ENCODE measurements at places on chromosomes 4 and X. TPM values are rescaled to one million over a fixed set of nuclear protein-coding genes. Genes with fewer than 3 reads are reported as not detected.

DNA sequence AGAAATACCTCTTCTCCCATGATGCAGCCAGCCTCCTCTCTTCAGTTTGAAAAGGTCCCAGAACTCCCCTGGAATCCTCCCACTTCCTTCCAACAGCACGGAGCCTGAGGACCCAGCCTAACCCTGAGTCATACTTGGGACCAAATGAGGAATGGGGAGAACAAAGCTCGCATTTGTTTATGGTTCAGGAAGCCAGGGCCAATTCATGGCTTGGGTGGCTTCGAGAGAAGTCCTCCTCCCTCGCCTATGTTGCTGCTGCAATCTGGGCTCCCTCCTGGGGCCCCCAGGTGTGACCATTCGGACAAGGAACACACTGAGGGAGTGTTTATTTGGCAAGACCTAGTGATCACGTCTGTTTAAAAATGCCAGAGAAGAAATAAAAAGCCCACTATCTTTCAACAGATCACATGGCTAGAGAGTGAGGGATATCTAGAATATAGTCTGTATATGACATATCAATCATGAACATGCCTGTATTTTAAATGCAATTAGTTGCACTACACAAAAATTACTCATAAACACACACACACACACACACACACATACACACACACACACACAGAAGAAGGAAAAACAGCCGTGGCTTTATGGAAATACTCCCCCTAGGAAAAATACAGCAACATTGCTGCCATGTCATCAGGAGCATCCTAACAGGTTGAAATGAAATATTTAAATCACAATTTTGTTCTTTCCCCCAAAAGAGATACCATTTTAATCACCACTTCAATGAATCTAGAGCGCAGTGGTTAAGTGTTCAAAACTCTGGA, 155.7 kb upstream of the MAP3K15 start:
- DNase-seq = no peak

- DNase-seq = no peak
Measured at GRCh38 chr4:106773076-106773905, 262.8 kb downstream of the DKK2 start.

- no peak for DNase-seq
Measured at GRCh38 chr4:75880278-75880677, 22.0 kb downstream of the PPEF2 start.

GRCh38 chr4:53854991-53855568, 209.3 kb downstream of the CHIC2 start:
- DNase-seq = no peak

- no peak for DNase-seq
Measured at GRCh38 chr4:138790706-138791340, 224.8 kb upstream of the NOCT start.

DNA sequence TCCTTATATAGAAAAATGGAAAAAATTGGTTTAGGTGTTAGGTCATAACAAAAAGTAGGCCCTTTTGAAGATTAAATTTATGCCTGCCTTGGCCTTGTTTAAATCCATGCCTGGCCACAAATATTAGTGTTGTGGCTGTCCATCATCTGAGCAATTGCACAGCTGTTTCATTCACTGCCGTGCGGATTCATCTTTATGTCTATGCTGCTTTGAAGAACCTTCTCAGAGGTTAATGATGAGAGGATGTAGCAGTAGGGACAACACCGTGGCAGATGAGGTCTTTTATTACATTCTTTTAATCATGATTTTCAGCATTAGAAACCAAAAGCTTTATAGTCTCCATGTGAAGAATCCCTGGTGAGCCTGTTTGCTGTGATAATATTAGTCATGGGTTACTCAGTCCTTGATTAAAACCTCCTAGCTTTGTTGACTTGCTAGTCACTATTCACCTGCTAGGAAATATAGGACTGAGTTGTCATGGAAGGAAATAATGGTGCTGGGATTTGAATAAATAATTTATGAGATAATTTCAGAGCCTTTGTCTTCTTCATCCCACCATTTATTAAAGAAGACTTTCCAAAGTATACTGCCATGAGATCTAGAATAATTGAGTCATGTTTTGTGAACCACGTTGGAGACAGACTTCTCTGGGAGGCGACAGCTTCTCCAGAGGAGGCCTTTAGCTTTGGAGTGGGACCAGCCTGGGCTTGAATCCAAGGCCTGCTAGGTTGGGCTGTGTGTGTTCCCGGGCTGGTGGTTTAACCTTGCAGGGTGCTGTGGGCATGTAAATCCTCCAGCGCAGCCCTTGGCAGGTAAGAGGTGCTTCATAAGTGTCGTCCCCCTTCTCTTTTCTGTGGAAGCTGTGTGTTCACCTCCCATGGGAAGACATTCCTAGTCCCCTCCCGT, 53.5 kb downstream of the PTTG2 start:
- DNase-seq = no peak

DNA sequence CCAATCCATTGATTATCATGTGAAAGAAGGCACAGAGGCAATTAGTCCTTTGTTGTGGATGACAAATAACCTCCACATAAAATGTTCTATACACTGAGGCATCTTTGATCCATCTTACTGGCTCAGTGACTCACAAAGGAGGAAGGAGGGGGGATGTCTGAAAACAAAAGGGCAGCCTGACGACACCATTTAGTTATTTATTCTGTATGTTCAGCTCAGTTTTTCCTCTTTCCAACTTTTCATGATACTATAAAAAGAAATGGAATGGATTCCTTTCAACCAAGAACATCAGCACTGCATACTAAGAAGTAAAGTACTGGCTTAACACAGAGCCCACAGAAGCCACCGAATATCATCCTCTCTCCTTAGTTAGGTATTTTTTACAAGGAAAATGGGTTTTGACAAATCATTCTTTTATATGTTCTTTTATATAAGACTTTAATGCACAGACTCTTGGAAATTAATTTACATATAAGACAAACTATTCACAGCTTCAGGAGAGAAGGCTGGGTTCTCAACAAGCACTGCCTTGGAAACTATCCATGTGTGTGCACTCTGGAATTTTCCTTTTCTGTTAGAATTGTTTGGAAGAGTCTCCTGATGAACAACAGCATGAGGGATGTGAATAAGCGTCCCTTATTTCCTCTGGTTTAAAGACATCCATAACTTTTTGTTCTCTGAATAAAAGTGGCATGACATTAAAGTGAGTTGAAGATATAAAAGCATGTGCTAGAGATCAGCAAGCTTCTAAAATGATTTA, 135.6 kb downstream of the TSPAN5 start:
- DNase-seq = no peak

- no peak for DNase-seq
Measured at GRCh38 chr4:108345862-108346817, 177.4 kb upstream of the LEF1 start.

DNA sequence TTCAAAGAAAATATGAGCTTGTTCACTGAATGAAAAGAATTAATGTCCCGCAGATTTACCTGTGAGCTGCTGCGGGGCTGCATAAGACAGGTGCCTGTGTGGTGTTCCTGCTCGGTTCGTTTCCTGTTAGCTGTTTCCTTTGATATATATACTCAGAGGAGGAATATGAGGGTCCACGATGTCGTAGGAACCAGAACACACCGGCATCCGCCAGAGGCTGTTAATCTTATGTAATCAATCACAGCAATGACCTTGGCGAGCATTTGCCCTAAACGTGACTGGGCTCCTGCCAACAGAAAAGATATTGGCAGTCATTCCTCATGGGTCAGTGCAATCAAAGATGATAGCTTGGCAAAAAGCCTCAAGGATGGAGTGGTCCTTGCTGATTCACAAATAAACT, 260.1 kb downstream of the EVC2 start:
- DNase-seq = no peak

DNA sequence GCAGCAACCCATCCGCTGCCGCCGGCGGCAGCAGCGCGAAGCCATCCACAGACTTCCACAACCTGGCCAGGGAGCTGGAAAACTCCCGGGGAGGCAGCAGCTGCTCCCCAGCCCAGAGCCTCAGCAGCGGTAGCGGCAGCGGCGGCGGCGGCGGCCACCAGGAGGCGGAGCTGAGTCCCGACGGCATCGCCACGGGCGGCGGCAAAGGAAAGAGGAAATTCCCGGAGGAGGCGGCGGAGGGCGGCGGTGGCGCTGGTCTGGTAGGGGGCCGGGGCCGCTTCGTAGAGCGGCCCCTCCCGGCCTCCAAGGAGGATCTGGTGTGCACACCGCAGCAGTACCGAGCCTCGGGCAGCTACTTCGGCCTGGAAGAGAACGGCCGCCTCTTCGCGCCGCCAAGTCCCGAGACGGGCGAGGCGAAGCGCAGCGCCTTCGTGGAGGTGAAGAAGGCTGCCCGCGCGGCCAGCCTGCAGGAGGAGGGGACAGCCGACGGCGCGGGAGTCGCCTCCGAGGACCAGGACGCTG, 4.9 kb downstream of the PRDM8 start:
- DNase-seq = peak; percentile 81

DNA sequence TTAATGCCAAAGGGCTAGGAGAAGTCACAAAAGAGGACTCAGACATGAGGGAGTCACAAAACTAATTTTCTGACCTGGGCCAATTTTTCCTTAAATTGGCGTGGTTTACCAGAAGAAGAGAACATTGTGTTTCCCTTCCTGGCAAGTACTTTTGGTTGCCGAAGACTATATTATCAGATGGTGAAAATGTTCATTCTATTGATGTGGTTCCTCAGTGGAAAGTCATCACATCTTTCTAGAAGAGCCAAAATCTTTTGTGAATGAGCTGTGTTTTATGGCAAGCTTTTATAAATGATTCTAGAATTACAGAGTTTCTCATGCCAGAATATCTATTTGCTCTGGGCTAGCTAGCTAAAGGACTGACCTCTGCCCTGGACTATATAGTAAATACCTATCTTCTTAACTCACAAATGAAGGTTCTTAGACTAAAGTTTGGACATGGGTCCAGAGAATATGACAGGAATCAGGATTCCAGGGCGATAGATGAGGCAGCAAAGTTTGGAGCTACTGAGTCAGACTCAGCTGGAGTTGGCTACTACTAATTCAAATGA, 288.9 kb downstream of the IL1RAPL2 start:
- no peak for DNase-seq

- DNase-seq = no peak
Measured at GRCh38 chrX:154295664-154296310, at the start of gene TKTL1. TKTL1 (plus strand) TSS chrX:154295795; CDS start chrX:154295860, 65 bp downstream.

- DNase-seq = peak; percentile 51
Measured at GRCh38 chr4:2285613-2286381, 23.9 kb upstream of the MXD4 start.

GRCh38 chr4:153439831-153440230, 26.3 kb upstream of the TMEM131L start:
- DNase-seq = no peak

DNA sequence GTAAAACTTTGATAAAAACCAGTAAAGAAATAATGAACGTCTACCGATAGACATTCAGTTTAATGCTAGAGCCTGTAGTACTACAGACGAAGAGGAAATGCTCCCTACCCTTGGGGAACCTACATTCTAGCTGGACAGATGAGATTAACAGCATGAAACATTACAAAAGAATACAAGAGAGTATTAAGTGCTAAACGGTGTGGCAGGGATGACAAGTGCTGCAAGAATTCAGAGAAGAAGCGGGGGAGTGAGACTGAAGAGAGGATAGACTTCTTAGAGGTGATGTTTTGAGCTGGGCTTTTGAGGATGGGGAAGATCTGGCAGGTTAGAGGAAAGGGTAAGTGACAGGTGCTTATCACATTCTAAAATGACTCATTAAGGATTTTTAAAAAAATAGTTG, 52.6 kb upstream of the ESX1 start:
- DNase-seq = no peak

DNA sequence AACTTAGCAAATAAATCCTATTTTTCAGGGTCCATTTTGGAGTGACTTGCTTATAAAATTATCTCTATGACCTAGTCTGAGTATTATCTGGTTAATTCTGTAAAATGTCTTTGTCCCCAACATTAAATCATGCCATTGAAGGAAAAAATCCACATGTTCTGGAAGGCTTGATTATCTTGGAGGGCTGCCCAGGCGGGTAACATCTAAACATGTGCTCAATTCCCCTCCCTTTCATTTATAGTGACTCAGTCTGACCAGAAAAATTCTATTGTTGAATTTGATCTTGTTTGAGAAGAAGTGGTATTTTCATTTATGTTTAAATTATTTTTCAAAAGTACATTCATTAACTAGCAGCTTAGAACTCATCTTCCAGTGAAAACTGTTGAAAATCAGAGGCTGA, 55.4 kb upstream of the SLC10A7 start:
- DNase-seq = no peak

GRCh38 chr4:38008571-38009021, 48.4 kb downstream of the PTTG2 start:
- no peak for DNase-seq

GRCh38 chr4:132572210-132572609, 576.9 kb upstream of the PCDH10 start:
- DNase-seq = no peak

GRCh38 chr4:145681956-145682355, 2.0 kb downstream of the C4orf51 start:
- no peak for DNase-seq

DNA sequence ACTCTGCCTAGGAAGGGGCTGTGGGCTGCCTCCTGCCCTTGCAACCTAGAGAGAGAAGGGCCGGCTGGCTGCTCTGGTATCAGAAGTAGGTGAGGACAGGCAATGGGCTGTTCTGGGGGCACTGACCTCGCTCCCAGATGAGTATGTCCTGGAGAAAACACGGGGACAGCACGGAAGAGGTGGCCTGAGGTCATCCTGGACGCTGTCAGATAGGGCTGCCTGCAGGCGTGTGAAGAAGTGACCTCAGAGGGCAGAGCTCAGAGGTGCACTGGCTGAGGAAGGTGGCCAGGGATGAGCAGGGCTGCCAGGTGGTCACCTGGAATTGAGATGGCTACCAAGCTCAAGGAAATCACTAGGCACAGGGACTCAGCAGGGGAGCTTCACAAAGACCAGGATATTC, 159.6 kb downstream of the TSPAN5 start:
- DNase-seq = no peak

DNA sequence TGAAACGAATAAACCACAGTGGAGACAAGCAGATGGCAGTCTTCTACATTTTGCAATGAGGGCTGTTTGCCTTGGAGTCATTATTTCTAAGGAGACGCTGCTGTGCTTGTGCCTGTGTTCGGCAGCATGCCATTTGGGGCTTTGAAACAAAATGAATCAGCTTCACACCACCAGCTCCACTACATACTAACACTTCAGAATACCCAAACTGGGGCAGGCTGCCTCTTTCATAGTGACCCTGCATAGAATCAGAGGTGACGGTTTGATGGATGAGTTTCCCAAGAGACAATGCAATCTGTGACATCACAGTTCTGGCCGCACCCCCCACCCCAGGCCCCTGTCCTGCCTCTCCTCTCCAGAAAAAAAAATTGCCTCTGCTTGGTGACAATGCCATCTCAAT, 57.1 kb upstream of the MID1 start:
- DNase-seq = no peak

DNA sequence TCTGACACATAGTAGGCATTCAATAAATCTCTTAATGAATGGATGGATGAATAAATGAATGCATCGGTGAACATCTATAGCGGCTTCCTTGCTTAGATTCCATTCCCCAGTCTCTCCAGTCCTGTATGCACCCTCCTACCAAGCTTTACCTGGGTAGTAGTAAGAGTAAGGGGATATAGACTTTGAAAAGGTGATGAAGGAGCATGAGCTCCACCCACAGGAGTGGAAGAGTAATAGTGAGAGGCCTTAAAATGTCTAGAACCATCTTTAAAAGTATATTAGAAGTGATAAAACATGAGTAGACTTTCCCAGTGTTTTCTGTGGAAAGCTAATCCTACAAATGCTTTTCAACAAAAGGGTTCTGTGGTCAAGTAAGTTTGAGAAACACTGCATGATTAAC, 35.5 kb upstream of the GPC3 start:
- no peak for DNase-seq

GRCh38 chr4:118033148-118034052, 886 bp upstream of the NDST3 start:
- no peak for DNase-seq

The KLHL34 gene
- total RNA-seq = 1.5 TPM

The XAGE1A gene
- total RNA-seq = not detected

The STBD1 gene
- not detected for total RNA-seq

The SPANXC gene
- not detected for total RNA-seq

The COX7B2 gene
- total RNA-seq = not detected

The HSFX3 gene
- total RNA-seq = not detected
